Stimulated activated CD4-positive, alpha-beta T cell treated with anti-CD3 and anti-CD28 coated beads, Interleukin-2, amount 100 ng/mL, for 24 hours (primary cell): ENCODE measurements at places on chromosomes 7 and 10.

DNA sequence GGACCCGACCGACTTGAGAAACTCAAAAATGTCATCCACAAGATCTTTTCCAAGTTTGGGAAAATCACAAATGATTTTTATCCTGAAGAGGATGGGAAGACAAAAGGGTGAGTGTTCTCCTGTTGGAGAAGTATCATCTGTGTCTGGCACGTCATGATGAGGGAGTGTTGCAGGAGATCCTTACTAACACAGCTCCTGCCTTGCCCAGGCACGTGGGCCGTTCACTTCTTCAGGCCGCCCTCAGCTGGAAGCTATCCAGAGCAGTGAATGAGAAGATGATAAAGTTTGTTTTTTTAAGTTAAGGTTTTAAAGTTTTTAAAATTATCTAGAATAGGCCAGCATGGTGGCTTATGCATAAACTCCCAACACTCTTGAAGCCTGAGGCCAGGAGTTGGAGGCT is 6.2 kb downstream of the EIF3B start:
- DNase-seq, result no peak

- DNase-seq, result no peak
These were observed 60.2 kb downstream of the R3HCC1L start for GRCh38 chr10:98194633-98195032.

DNA sequence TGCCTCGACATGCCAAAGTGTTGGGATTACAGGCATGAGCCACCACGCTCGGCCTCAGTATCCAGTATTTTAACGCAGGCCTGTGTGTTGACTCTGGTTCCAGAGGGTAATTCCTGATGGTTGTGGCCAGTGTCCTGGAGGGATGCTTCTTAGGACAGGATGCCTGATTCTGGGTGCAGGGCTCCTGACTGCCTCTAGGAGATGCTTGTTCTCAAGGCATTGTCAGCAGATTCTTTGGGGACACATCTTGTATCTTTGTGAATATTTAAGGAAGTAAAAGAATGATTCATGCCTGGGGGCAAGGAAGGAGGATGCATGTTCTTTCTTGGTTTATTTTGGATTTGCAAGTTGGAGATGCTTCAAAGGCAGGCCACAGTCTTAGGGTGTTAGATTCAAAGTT is 2.2 kb downstream of the ZDHHC4 start:
- no peak for DNase-seq

GRCh38 chr7:96953676-96954513 is 51.5 kb upstream of the DLX6 start:
- DNase-seq, result no peak

DNA sequence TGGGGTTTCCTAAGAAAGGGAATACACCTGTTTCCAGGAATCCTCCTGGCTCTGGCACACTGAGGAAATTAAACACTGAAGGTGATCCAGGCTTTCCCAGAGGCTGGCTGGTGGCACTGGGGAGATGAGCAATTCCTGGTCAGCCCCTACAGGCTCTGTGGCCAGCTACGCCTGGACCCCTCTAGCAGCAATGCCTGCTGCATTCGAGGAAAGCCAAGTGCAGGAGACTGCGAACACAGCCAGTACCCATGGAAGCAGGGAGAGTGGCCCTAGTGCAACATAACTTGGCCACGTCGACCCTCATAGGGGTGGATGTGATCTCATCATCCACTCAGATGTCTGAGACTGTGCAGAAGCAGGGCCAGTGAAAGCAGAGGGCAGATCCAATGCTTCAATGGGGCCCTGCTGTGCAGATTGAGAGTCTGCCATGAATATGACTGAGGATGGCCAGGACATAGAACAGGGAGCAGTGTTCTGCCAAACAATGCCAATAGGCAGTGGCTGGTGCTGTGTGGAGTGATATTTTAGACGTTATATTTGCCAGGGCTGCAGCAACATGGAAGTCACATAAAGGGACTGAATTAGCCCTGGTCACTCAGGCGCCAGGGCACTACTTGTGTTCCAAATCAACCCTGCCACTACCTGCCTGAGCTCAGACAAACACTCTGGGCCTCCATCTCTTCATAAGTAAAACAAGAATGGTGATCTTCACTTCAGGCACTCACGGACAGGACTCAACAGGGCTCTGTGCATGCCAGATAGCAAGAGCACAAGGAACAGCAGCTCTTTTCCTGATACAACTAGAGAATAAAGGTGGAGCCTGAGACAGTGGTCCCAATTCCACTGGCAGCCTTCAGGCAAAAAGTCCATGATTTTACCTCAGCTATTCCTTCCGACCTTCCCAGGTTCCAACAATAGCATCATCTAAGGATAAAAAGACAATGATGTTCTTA is 2.4 kb downstream of the ZNF488 start:
- no peak for DNase-seq

- DNase-seq, result no peak
These were observed 1.8 kb upstream of the CAMK2G start for GRCh38 chr10:73876157-73876556.

- DNase-seq, result no peak
These were observed 480.3 kb upstream of the C7orf33 start for GRCh38 chr7:148110097-148110868.

DNA sequence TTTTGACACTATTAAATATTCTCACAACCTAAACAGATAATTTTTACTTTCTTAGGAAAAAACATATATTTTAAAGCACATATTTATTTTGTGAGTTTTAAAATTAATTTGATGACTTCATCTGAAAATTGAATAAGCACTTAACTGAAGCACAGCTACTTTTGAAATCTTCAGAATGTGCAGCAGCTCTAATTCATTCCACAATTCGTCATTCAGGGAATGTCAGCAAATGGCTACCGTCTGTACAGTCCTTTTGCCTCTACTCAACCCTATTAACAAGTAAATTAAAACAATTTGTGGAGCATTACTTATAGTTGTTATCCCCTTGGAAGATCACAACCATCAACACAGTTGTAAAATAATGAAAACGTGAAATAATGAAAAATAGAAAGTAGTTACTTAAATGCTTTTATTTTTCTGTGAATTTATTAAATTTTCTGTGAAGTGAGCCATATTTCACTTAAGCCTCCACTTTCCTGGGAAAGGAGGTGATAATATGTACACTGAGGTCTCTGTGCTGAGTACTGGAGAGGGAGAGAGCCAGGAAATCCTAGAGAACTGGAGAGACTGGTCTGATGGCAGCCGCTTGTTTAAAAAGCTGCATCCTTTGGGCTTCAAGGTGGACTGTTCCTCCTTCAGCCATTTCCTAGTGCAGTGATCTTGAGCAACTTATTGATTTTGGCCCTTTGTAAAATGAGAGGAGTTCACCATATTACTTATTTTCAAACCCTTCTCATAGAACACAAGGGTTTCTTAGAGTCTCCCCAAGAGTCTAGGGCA is 70.6 kb downstream of the REEP3 start:
- no peak for DNase-seq

- DNase-seq, result no peak
These were observed 343.9 kb upstream of the SHH start for GRCh38 chr7:156155988-156156733.

- DNase-seq, result no peak
These were observed 26.2 kb upstream of the CSGALNACT2 start for GRCh38 chr10:43111921-43112607.

- DNase-seq, result no peak
These were observed 12.9 kb downstream of the HSPB1 start for GRCh38 chr7:76315364-76315763.

- no peak for DNase-seq
These were observed 349.9 kb downstream of the KCNMA1 start for GRCh38 chr10:77287647-77288120.

DNA sequence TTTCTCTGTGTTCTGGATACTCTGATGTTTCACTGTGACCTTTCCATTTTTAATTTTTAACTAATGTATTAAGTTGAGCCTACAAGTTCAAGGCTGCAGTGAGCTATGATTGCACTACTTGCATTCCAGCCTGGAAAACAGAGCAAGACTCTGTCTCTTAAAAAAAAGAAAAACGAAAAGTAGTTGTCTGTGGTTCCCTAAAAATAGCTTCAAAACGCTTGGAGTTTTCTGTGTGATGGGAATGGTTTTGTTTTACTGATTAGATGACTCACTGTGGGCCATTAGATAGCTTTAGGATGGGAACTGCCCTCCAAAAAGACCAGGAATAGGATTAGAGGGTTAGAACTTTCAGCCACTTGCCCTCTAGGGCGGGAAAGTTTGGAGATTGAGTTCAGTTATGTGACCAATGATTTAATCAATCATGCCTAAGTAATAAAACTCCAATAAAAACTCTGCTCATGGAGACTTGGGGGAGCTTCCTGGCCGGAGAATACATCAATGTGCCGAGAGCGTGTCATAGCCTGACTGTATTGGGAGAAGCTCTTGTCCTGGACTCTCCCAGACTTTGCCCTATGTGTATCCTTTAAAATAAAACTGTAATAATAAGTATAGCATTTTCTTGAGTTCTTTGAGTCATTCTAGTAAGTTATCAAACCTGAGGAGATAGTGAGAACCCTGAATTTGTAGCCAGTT is 147.1 kb downstream of the LYZL1 start:
- no peak for DNase-seq

DNA sequence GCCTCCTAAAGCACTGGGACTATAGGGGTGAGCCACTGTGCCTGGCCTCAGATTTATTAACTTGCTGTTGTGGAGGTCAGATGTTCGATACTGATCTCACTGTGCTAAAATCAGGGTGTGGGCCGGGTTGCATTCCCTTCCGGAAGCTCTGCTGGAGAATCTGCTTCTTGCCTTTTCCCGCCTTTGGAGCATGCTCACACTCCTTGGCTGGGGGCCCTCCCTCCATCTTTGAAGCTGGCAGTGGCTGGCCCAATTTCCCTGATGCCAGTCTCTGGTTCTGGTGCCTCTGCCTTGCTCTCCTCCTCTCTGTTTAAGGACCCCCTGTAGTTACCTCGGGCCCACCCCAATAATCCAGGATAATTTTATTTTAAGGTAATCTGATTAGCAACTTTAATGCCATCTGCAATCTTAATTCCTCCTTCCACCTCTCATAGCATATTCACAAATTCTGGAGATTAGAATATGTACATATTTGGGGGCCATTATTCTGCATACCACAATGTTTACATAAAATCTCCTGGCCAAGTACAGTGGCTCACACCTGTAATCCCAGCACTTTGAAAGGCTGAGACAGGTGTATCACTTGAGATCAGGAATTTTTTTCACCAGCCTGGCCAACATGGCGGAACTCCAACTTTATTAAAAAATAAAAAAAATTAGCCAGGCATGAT is 7.9 kb upstream of the PITRM1 start:
- no peak for DNase-seq

- DNase-seq, result no peak
These were observed 93.7 kb upstream of the PDE1C start for GRCh38 chr7:32163896-32164295.

DNA sequence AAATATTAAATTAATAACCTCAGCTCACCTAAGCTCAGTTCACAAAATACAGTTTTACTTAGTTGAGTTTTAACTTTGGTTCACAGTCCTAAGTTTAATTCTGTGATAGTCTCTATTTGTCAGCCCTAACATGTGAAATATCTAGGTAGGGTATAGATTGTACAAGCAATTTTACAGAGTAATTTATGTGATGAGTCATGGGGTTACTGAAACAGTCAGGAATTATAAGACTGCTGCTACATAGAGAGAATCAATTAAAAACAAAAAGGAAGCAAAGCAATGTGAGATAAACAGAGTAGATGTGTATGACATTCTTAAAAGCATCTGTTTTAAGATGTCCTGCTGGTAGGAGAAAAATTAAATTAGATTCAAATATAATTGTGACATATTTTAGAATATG is 1018.2 kb upstream of the KCND2 start:
- DNase-seq, result no peak

DNA sequence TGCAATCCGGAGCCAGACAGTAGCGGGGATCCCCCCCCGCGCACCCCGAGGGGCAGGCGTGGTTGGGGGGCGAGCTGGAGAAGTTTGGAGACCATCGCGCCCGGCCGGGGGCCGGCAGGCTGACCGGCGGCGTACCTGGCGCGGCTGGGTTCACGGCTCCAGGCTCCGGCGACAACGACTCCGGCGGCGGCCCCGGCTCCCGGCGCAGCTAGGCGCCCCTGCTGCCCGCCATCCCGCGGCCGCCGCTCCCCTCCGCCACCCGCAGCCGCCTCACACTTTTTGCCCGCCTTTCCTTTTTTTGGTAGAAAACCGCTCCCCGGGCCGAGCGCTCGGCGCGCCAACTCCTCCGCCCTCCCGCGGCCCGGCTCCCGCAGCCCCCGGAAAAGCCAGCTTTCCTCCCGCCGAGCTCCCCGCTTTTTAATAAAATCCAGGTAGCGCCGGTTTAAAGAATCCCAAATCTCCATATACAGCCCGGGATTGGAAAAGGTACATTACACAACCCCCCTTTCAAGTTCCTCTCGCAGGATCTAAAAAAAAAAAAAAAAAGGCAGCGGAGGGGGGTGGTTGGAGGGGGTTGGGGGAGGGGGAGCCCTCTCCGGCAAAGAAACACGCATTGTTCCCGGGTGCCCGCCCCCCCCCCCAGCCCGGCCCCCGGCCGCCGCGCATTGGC is at the start of gene TNRC18:
Gene TNRC18, minus strand, starts transcription at position 529 of the 670 bp plus-strand sequence. CDS start 2,588 bp downstream, outside the sequence.
- no peak for DNase-seq

GRCh38 chr7:17062151-17063044 is 180.6 kb upstream of the AGR3 start:
- no peak for DNase-seq

GRCh38 chr7:66957595-66958290 is 36.7 kb downstream of the TMEM248 start:
- no peak for DNase-seq

GRCh38 chr7:38163671-38164070 is 14.4 kb upstream of the STARD3NL start:
- no peak for DNase-seq

- no peak for DNase-seq
These were observed 18.4 kb downstream of the EEPD1 start for GRCh38 chr7:36171503-36171902.

GRCh38 chr7:128843938-128844621 is 13.9 kb downstream of the FLNC start:
- DNase-seq, result no peak

- no peak for DNase-seq
These were observed 891.9 kb upstream of the MBL2 start for GRCh38 chr10:53664282-53665019.

DNA sequence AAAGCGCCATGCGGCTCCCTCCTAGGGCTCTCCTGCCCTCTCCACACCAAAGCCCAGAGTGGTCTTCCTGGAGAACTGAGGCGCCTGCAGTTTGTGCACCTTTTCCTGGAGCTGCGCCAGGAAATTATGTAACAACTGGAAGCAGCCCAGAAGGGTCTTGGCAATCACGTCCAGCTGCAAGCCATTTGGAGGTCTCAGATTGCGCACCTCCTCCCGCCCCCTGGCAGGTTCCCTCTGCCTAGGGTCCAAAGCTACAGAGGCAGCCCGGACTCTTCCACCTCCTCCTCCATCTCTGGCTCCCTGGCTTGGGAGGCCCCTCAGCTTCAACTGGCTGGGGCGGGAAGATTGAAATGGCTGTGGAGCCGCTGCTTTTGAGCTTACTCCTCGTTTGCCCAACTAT is 34.0 kb upstream of the SFTPD start:
- no peak for DNase-seq

GRCh38 chr10:14052931-14053330 is 277.8 kb downstream of the FRMD4A start:
- no peak for DNase-seq

DNA sequence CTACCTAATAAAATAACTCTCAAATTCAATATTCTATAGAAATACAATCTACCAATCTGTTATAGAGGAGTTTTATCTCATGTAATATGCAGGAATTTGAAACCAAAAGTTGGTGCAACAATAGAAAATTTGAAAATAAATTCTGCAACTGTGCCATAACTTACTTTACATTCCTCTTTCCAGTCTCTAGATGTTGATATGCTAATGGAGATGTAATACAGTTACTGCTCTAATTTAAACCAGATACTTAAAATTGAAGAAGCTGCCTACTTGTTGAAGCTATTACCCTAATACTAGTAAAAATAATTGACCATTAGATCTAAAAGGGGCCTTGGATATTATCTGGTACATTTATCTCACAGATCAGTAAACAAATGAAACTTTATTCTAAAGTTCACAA is 1.4 kb downstream of the ENKUR start:
- no peak for DNase-seq
